GM06990 (cell line): ENCODE measurements at places on chromosomes 13 and 19.

DNA sequence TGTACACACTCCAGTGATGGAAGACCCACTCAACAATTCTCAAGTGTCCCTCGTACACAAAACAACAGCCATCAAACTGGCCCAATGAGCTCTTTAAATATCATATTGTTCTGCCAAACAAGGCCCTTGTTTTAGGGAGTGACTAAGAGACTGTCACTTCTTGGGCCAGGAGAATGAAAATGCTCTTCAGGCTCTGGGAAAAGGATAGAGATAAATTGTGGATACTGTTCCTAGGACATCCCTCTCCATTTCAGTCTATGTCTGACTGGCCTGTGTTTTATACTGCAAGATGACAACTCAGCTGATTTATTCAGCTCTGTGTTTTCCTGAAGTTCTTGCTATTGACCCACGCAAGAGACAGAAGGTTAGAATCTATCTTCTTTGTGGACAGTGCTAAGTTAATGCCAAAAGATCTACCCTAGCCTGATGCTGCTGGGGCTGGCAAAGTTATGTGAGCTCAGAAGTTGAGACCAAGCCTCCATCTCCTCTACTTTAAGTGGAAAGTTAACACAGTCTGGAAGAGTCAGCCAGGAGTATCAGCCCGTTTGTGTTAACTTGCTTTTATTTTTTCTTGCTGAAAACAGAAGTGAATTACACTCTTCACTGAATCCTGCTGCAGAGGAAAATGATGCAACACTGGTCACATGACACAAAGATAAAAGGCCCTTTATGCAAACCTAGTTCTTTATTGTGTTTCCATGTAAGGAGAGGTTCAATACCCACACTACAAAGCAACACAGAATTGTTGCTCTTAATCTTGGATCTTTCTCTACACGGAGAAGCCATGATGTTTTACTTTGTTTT lies 14.6 kb downstream of the FRY start:
- no peak for DNase-seq

DNA sequence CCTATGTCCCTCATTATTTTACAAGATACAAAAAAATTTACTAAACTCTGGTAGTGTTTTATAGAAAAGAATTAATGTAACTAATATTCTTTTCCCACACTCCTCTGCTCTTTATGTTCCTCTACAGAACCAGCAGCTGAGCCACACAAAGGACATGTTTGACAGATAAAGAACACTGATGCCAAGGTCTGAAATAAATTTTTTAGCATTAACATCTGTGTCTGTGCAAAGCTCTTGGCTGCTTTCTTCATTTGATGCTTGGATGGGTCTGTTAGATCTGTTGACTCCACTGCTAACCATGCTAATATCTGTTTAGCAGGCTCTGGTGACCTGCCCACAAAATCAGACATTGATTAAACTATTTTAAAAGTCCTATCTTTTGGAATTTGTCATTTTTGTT lies 2363.8 kb downstream of the PCDH9 start:
- no peak for DNase-seq

GRCh38 chr13:49428041-49428763 lies 15.7 kb downstream of the CAB39L start:
- no peak for DNase-seq

DNA sequence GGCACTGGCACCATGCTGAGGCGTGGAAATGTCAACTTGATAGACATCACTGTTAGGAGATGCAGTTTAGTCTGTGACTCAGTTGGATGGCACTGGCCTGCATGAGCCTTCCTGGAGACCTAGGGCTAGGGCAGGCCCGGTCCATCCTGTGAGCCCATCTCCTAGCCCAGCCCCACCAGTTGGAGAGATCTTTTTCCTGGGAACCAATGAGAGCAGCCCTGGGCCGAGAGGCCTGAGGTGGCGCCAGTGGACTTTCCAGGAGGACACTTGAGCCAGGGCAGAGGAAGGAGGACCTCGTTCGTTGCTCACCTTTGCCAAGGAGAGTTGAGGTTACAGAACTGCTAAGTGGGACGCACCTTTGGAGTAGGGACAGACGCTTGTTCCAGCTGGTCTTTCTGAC lies 100.5 kb upstream of the TEX29 start:
- DNase-seq: no peak
